AG09309 (cell line): ENCODE measurements at places on chromosomes 3 and 15.

GRCh38 chr3:101166150-101166549 lies 154.2 kb downstream of the IMPG2 start:
- no peak for DNase-seq

DNA sequence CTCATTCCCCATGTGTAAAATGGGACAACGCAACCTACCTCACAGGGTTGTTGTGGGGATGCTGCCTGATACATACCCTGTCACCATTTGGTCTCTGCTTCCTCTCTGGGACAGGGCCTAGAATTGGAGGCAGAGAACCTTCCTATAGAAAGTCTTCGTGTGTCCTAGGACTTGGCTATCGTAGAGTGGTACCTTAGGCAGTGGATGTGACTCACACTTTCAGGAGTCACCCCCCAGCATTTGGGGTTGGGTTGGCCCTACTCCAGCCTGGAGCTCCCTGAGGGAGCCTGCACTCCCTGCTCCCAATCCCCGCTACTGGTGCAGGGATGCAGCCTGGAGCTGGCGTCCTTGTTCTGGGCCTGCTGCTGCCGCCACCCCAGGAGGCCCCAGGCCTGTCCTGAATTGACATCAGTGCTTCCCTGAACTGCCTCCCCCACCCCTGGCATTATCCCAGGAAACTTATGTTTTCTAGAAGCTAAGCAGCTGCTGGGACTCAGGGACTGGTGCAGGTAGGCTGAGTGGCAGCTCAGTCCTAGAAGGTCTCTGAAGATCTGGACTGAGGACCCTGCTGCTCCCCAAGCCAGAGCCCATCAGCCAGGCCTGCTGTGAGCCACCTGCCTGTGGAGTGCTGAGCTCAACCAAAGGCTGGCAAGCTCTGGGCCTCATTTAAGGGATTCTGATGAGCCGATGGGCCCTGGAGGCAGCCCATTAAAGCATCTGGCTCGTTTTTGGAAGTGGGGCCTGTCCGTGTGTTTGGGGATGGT lies 9.9 kb downstream of the C15orf39 start:
- DNase-seq = no peak

DNA sequence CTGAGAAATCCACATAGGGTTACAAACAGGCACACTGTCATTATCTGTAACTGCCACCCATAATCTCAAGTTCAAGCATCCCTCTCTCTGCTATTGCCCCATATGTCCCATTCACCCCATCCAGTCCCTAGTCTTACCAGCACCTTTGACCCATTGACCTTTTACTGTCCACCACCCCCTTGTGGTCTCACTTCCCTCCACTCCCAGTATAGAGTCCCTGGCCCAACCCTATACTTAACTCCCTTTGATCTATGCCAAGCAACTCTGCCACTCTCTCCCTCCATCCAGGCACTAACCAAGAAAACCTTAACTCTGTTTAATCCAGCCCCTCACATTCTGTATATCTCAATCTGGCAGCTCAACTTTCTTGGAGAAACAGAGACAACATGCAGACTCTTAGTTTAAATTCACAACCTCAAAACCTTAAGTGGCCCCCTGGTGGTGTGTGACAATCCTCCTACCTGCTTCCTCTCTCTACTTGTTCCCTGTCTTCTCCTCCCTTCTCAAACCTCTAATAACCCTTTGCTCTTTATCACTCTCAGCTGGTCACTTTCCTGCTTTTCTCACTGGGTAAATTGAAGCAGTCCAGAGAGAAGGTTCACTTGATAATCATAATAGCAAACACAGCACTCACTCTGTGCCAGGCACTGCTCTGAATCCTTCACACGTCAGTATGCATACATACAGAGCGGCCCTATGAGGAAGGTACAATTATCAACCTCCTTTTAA lies 162.7 kb downstream of the STT3B start:
- no peak for DNase-seq

DNA sequence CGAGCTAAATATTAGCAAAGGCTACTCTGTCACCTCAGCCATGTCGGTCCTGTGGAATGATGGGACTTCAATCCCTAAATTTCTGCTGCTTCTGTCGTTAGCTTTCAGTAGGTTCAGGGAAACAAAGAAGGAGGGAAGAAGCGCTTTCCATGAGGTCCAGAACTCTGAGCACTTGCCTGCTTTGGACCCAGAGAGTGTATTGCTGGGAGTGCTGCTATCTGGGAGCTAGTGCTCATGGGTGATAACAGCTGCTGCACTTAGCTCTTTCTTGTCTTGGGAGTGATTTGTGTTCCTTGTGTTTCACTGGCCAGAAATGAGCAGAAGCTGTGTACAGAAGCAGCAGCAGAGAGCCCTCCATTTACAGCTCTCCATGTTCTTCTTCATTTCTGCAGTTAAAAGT lies 369.8 kb downstream of the DIPK2A start:
- DNase-seq = no peak

DNA sequence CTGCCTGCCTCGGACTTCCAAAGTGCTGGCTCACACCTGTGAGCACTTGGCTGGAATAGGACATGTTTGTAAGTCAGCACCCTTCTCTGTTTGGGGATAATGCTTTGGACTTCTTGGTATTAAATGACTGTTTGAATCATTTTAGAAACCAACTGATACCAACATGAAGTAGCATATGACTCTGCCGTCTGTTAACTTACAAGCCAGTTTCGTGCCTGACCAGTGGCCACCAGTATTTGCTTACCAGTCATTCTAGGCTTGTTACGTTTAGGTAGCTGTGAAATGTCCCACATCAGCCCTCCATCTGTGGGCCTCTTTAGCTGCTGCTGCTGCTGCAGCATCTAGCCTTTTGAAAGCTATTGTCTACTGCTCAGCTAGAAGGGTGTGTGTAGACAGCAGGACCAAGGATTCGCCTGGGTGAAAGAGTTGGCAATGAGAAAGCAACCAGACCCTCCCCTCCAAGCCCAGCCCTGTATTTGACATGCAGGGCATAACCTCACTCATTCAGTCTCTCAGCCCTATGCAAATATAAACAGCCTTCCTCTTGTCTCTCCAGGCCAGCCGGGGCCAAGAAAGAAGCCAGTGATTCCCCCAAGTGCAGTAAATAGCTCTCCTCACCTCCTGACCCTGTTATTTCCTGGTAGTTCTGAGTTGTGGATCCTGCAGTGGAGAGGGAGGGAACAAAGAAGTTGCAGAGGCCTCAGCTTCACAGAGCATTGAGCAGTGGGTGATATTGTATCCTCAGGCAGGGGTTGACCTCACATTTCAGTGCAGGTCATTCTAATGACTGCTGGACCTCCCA lies 51.0 kb downstream of the NKIRAS1 start:
- no peak for DNase-seq

GRCh38 chr3:35651851-35652250 lies 12.5 kb downstream of the ARPP21 start:
- DNase-seq = no peak

GRCh38 chr3:78258798-78259197 lies 1218.9 kb downstream of the ROBO2 start:
- DNase-seq = peak; percentile 89

GRCh38 chr3:187798531-187799530 lies 53.6 kb upstream of the BCL6 start:
- no peak for DNase-seq

DNA sequence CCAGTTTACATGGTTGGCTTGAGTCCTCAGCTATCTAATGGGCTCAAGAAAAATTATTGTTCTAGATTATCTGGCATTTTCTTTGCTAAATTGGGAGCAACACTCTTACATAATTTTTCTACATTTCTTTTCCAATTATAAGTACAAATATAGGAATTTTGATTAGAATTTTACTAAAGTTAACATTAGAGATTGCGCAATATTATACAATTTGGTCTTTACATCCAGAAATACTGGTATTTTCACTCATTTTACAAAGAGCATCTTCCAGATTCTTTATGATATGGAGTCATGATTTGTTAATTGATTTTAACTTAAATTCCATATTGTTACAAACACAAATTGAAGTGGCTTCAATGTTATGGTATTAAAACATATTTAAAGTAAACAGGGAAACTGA lies 19.7 kb upstream of the GOLGB1 start:
- DNase-seq = no peak

- no peak for DNase-seq
These were observed 84.6 kb upstream of the PFN2 start for GRCh38 chr3:150055332-150055731.

GRCh38 chr15:64571857-64572291 lies 111.5 kb downstream of the ZNF609 start:
- DNase-seq = no peak

- DNase-seq = peak; percentile 18
These were observed 34.3 kb downstream of the U2SURP start for GRCh38 chr3:143035466-143036211.

DNA sequence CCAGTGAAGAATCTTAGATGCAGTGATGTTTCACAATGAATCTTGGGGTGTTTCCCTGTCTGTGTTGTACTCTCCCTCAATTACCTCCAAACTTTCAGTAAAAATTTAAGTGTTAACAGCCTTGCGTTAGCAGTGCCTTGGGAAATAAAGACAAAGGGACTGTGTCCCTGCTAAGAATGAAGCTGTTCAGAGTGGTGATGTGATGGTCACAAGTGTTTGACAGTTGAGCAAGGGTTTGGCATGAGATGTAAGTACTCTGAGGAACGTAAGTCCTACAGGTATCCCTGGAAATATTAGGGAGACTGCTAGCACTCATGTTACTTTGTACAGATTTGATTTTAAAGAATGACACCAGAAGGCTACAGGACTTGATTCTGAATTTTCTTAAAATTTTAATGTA lies 304.3 kb upstream of the DPH6 start:
- DNase-seq = no peak

GRCh38 chr15:44501768-44502366 lies 35.1 kb upstream of the EIF3J start:
- DNase-seq = peak; percentile 8

DNA sequence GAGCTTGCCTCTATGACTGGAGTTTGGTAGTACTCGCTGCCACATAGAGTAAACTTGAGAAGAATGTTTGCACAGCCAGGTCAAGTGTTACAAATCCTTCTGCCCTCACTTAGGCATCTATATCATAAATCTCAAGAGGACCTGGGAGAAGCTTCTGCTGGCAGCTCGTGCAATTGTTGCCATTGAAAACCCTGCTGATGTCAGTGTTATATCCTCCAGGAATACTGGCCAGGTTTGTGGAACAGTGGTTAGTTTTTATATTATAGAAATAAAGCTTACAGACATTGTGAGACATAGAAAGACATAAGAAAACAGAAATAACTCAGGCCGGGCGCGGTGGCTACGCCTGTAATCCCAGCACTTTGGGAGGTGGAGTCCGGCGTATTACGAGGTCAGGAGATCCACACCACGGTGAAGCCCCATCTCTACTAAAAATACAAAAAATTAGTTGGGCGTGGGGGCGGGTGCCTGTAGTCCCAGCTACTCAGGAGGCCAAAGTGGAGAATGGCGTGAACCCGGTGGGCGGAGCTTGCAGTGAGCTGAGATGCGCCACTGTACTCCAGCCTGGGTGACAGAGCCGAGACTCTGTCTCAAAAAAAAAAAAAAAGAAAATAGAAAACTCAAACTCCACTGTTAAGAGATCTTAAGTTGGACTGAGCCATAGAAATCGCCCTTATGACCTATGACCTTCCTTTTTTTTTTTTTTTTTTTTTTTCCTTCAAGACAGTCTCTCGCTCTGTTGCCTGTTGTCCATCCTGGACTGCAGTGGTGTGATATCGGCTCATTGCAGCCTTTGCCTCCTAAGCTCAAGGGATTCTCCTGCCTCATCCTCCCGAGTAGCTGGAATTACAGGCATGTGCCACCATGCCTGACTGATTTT lies 2.2 kb downstream of the RPSA start:
- no peak for DNase-seq

DNA sequence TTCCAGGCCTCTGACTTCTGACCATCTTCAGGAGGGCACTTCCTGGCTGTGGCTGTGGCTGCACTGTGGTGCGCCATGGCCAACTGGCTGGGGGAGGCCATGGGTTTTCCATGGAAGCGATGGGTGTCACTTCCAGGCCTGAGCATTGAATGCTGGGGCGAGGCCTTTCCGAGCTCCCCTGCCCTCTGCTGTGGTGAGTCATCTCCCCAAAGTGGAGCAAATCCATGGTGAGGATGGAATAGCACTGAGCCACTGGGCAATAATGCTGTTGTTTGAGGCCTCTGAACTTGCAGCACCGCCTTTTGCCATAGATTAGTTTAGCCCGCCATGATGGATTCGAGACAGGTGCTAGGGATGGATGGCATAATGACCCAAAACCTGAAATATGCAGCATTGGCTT lies 155.5 kb downstream of the GABRG3 start:
- DNase-seq = no peak

- peak; percentile 33 for DNase-seq
These were observed 204.9 kb downstream of the TIGIT start for GRCh38 chr3:114498539-114499370.

GRCh38 chr3:157073810-157074209 lies 86.1 kb downstream of the CCNL1 start:
- DNase-seq = peak; percentile 77

DNA sequence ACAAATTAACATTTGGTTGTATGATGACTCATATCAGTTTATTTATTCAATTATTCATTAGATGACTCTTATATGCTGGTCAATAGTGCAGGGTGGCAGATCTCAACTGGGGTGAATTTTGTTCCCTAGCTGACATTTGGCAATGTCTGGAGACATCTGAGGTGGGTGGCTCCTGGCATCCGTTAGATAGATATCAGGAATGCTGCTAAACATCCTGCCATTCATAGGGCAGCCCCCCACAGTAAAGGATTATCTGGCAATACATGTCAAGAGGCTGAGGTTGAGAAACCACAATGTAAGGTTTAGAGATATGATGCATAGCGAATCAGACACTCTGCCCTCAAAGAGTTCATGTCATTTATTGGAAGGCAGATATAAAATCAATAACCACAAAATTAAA lies 719.9 kb downstream of the CADM2 start:
- no peak for DNase-seq

- no peak for DNase-seq
These were observed 54.2 kb downstream of the B3GALNT1 start for GRCh38 chr3:161050935-161051334.

- DNase-seq = no peak
These were observed 90.0 kb upstream of the LRTM1 start for GRCh38 chr3:55017876-55018275.

- DNase-seq = no peak
These were observed 355.5 kb upstream of the ROPN1 start for GRCh38 chr3:124347418-124347817.

- DNase-seq = no peak
These were observed 580.4 kb downstream of the ROBO1 start for GRCh38 chr3:79187426-79187825.

DNA sequence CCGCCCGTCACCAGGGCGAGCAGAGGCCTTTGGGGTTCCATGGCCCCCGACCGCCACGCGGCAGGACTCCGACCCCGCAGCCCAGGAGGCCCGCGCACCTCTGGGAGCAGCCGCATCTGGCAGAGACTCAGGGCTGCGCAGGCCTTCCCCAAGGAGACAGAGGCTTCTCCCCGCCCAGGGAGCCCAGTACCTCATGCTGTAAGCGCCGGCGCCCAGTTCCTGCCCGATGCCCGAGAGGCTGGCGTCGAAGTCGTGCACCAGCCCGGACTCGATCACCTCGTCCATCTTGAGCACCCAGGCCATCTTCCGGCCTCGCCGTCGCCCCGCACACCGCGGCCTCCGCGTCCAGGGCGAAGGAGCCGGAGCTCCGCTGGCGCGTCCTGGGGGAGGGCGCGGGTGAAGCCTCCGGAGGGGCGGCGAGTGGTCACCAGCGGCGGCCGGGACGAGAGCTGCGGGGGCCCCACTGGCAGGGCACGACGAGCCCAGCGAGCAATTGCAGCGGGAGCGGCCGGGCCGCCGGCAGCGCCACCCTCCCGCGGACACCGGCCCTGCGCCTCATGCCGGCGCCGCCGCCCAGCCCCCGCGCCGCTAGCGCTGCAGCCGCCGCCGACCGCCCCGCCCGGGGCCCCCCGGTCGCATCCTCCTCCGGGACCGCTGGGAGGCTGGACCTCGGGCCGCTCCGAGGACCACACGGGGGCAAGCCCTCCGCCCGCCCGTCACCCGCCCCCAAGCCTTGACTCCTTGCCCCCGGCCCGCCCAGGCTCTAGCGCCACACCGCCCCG lies 468 bp downstream of the UBP1 start:
- DNase-seq = no peak
